Activated CD4-positive, alpha-beta memory T cell treated with anti-CD3 and anti-CD28 coated beads, Interleukin-2, amount 10 ng/mL, durations not matched to agents 7 days and 5 days (primary cell): ENCODE measurements at places on chromosomes 1 and 21. TPM values are rescaled to one million over a fixed set of nuclear protein-coding genes. Genes with fewer than 3 reads are reported as not detected.

NCAM2 gene
- total RNA-seq: not detected

GRCh38 chr1:108051631-108052377 lies 86.8 kb upstream of the VAV3 start:
- no peak for DNase-seq

- no peak for DNase-seq
These were observed 417.2 kb upstream of the PBX1 start for GRCh38 chr1:164141797-164142196.

DNA sequence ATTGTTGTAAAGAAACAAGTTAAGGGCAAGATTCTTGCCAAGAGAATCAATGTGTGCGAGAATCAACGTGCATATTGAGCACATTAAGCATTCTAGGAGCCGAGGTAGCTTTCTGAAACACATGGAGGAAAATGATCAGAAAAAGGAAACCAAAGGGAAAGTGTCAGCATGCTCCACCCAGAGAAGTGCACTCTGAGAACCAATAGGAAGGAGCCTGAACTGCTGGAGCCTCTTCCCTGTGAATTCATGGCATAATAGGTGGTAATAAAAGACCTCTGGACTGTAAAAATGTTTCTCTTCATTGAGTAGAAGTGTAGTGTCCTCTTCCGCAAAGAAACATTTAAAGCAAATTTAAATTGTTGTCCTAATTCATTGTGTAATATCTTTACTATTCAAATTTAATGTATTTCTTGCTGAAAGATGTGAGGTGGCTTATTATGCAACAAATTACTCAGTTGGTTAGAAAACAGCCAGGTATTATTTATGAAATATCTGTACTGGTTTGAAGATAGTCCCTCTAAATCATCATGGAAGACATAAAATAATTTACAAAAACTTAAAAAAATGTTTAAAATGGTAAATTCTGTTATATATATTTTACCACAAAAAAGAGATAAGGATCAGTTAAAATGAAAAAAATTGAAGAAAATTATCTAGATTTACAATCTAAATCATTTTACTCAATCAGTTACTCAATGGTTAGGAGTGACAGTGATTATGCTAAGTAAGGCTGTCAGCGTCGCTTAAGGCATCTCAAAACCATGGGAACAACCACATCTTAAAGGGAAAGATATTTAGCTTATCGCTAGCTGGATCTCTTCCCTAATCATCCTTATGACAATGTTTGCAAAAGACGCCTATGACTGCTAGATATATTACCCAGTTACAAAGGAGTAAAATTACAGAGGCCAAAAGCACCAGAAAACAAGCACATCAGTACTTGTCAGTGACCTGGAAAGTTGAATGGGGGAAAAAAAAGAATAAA lies 31.3 kb downstream of the NVL start:
- no peak for DNase-seq

ZNF697 gene
- 0.15 TPM for total RNA-seq

- DNase-seq: no peak
These were observed 20.2 kb downstream of the DHRS3 start for GRCh38 chr1:12597792-12598191.

GRCh38 chr21:21163904-21164303 lies 165.7 kb downstream of the NCAM2 start:
- peak; percentile 45 for DNase-seq

DNA sequence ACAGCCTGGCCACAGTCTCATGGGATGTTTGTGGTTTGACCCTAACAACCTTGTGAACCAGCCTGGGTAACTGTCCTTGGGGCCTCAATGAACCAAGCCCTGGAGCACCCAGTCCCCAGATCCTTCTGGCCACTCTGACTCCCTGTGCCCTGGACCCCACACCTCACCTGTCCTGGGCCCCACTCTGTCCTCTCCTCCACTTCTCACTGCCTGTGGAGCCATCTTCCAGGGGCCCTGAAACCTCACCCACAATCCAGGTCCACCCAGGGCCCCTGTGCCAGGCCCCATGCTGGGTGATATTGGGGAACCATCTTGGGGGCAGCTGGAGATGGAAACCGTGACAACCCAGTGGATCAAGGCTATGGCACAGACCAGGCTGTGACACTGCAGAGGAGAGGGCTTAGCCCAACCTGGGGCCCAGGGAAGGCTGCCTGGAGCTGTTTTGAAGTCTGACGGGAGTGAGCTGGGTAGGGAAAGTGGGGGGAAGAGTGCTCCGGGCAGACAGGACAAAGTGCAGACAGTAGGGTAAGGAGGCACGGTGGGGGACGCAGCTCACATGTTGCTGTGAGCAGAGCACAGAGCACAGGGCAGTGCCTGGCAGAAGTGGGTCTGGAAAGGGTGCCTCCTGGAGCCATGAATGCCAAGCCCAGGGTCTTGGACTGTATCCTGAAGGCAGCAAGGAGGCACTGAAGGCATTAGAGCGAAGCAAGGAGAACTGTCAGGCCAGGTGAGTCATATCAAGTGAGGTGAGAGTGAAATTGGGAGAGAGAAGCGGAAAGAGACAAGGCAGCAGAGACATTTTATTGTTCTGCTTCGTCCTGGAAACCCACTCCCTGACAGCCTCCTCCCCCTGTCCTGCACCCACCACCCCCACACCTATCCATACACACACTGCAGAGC lies 12.1 kb upstream of the LRP8 start:
- DNase-seq: peak; percentile 11

- DNase-seq: no peak
These were observed 66.7 kb downstream of the CCDC30 start for GRCh38 chr1:42529724-42530181.

- DNase-seq: no peak
These were observed 6.8 kb upstream of the C1orf210 start for GRCh38 chr1:43292216-43292615.

GRCh38 chr1:213622365-213623063 lies 365.3 kb upstream of the PROX1 start:
- no peak for DNase-seq

GRCh38 chr1:190205713-190206112 lies 272.0 kb downstream of the BRINP3 start:
- DNase-seq: no peak

GRCh38 chr1:208162903-208163302 lies 81.3 kb downstream of the PLXNA2 start:
- no peak for DNase-seq

DNA sequence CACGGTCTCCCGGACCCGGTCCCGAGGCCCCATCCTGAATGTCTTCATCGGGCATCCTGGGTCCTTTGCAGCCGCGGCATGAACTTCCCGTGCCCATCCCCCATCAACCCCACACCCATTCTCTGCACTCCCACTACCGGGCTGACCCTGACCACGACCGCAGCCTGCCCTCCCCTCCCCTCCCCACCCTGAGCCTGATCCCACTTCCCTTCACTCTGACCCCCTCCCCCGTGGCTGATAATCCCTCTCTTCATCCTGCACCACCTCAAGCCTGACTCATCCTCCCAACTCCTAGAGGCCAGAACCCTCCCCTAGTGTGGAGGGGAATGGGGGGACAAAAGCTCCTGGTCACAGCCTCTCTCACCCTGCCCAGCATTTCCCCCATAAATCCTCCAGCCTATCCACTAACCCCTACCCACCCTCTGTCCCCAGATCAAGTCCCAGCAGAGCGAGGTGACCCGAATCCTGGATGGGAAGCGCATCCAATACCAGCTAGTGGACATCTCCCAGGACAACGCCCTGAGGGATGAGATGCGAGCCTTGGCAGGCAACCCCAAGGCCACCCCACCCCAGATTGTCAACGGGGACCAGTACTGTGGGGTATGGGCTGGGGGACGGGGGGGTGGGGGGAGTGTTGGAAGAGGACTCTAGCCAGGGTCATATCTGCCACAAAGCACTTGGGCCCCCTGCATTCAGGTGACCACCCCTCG lies 602 bp downstream of the SH3BGRL3 start:
- DNase-seq: peak; percentile 54

GRCh38 chr1:246454655-246455054 lies 52.4 kb downstream of the SMYD3 start:
- no peak for DNase-seq

GRCh38 chr1:53688381-53689102 lies 50.4 kb downstream of the GLIS1 start:
- no peak for DNase-seq

SLC1A7 gene
- total RNA-seq: not detected

DNA sequence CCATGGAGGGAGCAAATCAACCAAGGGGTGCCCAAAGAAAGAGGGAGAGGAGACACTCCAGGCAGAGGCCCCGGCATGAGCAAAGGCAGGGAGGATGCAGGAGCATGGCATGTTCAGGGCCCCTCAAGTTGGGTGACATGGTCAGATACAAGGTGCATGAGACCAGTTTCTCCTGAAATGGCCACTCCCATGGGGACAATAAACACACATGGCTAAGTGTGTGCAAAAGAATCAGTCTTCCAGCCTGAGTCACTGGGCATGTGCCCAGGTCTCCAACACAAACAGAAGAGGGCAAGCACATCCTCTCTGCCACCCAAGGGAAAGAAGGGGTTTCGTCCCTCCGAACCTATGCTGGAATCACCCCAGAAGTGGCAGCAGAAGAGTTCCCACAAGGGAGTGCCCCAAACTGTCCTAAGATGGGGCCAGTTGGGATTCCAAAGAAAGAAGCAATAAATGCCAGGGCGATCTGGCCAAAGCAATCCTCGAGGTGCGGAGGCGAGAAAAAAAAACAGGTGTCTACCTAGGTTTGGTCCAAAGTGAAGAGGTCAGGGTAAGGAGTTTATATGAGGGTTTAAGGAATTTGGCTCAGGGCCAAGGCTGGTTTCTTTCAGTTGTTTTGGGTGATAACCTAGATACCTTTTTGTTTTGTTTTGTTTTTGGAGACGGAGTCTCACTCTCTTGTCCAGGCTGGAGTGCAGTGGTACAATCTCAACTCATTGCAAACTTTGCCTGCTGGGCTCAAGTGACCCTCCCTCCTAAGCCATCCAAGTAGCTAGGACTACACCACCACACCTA lies 13.2 kb downstream of the CASP9 start:
- no peak for DNase-seq

DNA sequence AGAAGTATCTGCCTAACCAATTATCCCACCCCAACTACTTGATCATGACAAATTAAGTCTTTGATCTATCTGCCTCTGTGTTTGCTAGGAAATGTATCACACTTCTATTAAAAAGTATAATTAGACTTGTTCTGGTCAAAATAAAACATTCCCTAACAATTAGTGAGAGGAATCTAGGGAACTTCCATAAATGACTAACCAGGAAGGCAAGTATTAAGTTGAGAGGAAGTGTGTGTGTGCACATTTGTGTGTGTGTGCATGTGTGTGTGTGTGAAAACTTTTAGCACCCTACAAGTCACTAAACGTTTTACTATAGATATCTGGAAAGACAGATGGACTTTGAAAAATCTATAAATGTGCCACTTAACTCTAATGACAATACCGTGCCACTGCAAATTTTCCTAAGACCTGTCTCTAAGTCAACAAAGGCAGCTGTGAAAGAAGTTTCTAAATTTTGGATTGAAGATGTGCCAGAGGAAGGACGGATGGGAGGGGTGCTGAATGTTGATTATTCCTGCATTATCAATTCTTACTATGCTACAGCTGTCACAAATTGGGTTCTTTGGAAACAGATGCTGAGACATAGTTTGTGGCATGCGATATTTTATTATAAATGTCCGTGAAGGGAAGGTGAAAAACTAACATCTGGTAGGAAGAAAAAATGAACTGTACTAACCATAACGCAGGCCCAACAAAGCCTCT lies 567.1 kb downstream of the PTPRC start:
- DNase-seq: no peak

GRCh38 chr1:24724345-24725208 lies 20.7 kb upstream of the CLIC4 start:
- DNase-seq: no peak

DNA sequence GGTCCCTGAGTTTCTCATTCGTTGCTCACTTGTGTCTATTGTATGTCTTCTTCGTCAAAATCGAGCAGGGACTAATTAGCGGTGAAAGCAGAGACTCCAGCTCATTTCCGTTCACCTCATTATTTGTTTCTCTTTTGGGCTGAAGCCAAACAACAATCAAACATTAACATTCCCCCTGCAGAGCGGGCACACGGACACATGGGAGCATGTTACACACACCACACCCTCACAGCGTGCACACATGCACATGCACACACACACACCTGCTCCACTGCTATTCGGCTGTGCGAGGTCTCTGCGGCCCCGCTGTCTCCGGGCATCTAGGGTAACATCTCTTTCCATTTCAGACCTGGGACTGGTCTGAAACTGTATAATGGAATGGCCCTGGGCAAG lies 58.5 kb upstream of the LRRC8D start:
- DNase-seq: no peak

DNA sequence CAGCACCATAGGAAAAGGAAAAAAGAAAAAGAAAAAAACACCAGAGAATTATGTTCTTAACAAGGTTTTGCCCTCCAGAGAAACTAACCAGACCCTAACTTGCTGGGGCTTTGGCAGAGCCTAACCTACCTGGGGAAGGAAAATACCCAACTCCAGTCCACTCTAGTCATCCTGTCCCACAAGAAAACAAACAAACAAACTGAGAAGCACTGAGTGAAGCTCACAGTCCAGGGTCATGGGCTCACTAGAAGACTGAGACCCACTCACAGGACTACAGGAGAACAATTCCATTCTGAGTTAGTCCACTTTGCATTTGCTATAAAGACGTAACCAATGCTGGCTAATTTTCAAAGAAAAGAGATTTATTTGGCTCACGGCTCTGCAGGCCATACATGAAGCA lies 543.4 kb downstream of the SMYD3 start:
- DNase-seq: no peak

RGS7 gene
- total RNA-seq: not detected

SH2D1B gene
- not detected for total RNA-seq

- DNase-seq: no peak
These were observed 98.0 kb downstream of the LMO4 start for GRCh38 chr1:87426463-87427249.

DNA sequence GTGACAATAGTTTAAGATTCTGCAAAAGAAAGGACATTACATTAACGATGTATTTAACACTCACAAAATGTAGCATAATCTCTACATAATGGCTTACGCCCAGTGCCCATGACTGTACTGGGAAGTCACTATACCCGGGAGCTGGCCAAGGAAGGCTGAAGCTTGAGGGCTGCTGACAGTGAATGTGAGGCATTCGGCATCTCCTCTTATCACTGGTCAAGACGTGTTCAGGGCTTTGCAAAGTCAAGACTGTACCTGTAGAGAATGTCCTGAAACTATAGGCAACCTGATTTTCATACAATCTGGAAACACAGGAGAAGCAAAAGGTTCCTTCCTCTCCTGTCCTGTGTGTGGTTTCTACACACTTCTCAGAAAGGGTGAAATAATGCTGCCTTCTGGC lies 12.7 kb upstream of the IFNGR2 start:
- DNase-seq: no peak

DNA sequence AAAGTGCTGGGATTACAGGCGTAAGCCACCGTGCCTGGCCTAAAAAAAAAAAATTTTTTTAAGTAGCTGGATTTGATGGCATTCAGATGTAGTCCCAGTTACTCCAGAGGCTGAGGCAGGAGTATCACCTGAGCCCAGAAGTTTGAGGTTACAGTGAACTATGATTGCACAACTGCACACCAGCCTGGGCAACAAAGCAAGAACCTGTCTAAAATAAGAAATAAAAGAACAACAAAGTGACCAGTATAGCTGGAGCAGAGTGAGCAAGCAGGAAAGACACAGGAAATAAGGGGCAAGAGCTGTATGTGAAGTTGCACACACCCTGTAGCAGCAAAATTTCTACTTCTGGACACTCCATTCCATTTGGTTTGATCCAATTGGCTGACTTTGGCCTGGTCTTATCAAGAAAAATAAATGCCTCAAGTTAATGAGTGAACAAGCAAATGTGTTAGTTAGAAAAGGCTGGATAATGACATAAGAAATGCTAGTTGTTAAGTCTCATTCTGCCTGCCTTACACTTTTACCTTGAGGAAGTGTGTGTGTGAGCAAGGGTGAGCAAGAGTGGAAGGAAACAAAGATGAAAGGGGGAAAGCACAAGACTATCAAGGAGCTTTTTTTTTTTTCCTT lies 7.9 kb downstream of the ATP5IF1 start:
- no peak for DNase-seq

BEND5 gene
- 0.80 TPM for total RNA-seq

CCDC185 gene
- total RNA-seq: not detected

OR2T29 gene
- total RNA-seq: not detected
